ENCODE measurements at places on chromosomes 1 and 21.

- DNase-seq, result no peak
Observed at GRCh38 chr1:18794561-18794960, 64.9 kb downstream of the TAS1R2 start.

- DNase-seq, result no peak
Observed at GRCh38 chr1:41679531-41679930, 195.0 kb upstream of the EDN2 start.

GRCh38 chr1:41558761-41559171 is 74.3 kb upstream of the EDN2 start:
- no peak for DNase-seq

- DNase-seq, result no peak
Observed at GRCh38 chr1:98468111-98468717, 193.3 kb upstream of the SNX7 start.

DNA sequence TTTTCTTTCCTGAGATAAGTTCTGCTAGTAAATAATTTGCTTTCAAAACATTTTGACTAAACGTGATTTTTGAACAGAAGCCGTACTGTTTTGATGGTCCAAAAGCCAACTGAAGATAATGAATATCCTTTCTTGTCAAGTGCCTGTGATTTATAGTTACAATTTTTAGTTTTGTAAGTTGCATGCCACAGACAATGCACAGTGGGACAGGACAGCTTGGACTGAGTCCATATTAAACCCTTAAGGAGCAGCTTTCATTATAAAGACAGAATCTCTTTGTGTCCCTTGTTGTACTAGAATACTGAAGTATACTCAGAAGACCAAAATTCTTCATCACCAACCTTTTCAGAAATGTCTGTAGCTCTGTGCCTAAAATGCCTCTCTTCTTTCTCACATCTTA is 92.2 kb downstream of the LTN1 start:
- no peak for DNase-seq

DNA sequence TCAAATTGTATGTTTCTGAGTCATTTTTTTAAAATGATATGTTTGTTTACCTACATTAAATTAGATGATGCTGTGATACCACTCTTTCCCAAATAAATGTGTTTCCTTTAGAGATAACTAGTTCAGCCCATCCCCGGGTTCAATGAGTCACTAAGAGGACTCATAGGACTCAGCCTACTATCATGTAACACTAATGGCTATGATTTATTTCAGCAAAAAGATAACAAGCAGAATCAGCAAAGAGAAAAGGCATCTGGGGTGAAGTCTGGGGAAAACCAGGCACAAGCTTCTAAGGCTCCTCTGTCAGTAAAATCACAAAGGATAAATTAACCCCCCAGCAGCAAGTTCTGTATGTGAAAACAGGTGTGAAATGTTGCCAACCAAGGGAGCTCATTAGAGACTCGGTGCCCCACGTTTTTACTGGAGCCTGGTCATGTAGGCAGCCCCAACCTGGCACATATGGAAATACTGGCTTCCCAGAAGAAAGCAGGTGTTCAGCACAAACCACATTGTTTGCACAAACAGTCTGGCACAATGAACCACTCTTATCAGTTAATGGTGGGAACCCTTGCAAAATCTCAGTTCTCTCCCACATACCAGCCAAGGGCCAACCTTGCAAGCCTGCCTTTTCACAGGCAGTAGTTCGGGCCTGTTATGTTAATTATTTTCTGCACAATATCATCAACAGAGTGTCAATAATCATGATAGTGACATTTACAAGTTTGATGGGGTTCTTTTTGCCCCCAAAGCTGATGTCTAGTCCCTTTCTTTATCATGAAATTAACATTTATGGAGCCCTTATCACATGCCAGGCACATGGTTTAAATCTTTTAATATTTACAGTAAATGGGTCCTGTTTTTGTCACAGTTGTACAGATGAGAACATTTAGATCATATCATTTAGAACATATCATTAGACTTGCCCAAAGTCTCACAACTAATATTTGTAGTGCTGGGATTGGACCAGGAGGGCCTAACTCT is 23.1 kb upstream of the CNN3 start:
- DNase-seq, result no peak

DNA sequence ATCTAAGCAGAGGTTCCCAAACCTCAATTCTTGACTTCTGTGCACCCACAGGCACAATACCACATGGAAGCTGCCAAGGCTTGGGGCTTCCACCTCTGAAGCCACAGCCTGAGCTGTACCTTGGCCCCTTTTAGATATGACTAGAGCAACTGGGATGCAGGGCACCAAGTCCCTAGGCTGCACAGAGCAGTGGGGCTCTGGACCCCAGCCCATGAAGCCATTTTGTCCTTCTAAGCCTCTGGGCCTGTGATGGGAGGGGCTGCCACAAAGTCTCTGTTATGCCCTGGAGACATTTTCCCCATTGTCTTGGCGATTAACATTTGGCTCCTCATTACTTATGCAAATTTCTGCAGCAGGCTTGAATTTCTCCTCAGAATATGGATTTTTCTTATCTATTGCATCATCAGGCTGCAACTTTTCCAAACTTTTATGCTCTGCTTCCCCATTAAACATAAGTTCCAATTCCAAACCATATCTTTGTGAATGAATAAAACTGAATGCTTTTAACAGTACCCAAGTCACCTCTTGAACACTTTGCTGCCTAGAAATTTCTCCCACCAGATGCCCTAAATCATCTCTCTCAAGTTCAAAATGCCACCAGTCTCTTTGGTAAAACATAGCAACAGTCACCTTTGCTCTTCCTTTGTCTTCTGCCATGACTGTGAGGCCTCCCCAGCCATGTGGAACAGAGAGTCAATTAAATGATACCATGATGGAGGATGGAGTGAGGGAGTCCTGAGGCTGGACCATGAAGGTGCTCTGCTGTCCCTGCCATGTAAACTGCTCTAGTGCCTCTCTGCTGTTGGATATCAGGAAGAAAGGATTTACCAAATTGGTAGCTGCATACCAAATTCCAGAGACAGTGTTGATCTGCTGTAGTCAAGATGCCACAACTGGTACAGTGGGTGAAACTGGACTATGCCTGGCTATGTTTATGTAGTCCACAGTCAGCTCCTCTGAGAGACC is 37.6 kb downstream of the RUNX3 start:
- no peak for DNase-seq

DNA sequence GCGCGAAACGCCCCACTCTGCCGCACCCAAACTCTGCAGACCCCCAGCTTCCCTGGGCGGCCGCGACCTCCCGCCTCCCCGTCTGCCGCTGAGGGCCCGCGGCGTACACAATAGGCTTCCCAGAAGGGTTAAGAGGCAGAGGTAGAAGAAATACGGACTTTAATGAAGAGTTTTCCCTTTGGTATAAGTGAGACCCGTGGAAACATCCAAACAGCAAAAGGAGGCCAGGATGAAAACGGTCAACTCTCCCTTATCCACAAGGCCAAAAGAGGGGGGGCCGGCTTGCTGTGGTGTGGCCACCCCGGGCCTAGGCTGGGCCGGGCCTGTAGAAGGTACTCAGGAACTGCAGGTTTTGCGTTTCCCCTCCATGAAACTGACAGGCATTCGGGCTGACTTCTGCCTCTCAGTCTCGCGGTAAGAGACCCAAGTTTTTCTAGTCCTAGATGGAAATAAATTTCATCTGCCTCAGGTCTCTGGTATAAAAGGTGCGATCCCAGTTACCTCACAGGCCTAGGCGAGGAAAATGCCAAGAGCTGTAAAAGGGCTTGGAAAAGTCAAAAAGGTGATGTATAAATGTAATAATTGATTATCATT is 671 bp upstream of the PYGO2 start:
- no peak for DNase-seq

- DNase-seq, result no peak
Observed at GRCh38 chr1:231335663-231336602, 1.7 kb downstream of the EXOC8 start.

GRCh38 chr1:15417059-15417934 is 7.6 kb downstream of the EFHD2 start:
- peak; percentile 74 for DNase-seq

- DNase-seq, result peak; percentile 11
Observed at GRCh38 chr1:221961532-221962292, 219.8 kb upstream of the DUSP10 start.

DNA sequence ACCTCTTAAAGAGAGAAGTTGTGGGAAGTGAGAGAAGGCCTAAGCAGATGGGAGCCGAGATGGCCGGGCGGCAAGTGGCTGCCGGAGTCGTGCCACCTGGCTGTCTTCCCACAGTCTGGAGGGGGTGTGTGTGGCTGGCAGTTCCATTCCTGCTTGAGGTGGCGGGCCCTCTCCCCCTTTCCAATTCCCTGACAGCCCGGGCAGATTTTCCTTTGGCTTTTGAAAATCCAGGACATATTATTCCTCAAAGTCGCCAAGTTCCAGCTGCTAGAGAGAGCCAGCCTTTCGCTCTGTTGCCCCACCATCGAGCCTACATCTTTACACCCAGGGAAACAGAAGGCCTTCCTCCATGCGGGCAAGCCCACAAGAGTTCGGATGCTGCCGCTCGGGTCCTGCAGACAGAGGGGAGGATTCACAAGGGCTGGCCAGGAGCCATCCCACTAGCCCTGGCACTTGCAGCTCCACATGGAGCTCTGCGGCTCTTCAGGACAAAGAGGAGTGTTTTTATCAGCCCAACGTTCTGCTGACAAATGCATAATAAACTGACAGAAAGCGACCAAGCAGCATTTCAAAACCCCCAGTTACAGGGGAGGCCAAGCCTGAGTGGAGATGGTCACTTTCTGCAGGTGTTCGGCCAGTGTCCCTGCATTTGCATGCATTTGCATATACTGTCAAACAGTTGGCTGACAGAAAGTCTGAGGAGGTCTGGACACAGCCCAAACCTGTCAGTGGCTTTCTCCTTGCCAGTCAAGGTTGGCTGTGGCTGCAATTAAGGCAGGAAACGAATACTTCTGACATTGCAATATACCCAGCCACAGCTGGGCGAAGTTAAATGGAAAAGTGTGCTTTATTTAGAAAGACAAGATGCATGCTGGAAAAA is 45.9 kb downstream of the OLIG1 start:
- no peak for DNase-seq

DNA sequence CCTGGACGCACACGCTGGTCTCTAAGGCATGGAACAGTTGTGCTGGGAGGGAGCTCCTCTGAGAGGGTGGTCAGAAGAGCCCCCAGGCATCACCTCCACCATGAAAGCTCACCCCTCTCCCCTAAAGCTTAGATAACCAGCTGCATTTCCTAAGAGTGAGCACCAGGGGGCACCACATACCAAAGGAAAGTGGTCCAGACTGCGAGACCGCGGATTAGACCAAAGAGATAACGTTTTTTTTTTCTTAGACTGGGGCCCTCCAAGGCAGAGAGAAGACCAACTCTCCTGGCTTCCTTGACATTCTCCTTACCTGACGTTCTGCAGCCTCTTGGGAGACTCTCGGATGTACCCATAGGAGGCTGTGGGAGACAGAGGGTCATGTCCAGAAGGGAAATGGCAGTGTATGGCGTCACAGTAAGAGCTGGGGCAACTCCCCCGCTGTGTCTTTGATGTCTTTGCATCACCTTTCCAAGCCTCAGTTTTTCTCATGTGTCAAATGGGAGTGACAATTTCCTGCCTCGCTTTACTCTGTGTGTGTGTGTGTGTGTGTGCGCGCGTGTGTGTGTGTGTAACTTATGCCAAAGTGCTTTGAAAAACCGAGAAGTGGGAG is 12.3 kb upstream of the IFNLR1 start:
- DNase-seq, result peak; percentile 71

DNA sequence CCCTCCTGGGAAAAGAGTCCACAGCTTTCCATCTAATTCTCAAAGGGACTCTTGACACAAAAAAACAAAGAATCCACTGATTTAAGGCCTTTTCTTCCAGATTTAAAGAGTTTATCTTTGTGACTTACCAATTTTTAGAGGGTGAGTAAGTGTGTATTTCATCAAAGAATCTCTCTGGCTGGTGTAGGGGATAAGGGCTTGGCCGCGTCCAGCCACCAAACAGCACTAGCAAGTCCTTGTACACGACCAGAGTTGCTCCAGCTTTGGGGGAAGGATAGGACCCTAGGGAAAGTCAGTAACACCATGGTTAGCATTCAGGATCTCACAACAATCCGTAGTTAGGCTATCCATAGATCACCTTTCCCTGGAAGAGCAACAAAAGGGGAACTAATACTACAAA is 19.5 kb upstream of the CPLANE2 start:
- DNase-seq, result no peak

DNA sequence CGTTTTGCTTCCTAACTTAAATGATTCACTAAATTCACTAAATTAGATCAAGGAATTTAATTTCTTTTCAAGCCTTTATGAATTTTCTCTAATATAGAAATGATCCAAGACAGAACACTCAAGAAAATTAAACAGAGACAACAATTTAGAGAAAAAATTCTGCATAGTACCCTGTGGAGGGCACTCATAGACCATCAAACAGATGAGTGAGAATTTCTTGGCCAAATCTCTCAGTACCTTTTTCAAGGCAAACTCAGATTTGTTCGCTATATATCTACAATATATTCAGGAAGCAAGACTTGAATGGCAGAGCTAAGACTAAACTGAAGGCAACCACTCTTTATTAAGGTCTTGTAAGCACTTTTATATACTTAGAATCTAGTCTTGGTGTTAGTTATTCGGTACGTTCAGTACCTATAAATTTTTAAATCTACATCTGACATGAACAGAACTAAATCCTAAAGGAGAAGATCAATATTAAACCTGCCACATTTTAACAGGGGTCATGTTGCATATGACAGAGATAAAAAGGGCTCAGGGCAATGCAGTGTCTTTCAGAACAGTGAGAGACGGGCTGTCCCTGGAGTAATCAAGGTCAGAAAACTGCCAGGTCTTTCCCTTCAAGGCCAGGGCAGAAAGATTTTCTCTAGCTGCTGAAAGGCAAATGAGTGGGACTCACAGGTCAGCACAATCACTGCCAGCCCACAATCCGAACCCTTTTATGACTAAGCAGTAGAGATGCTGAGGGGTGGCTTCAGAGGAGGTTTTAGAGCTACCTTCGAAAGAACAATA is 118.8 kb upstream of the TMPRSS15 start:
- no peak for DNase-seq

- DNase-seq, result peak; percentile 28
Observed at GRCh38 chr1:113978863-113979702, at the start of gene OLFML3. Gene OLFML3 (plus strand): TSS chr1:113979474. CDS start chr1:113979517, 43 bp downstream.

DNA sequence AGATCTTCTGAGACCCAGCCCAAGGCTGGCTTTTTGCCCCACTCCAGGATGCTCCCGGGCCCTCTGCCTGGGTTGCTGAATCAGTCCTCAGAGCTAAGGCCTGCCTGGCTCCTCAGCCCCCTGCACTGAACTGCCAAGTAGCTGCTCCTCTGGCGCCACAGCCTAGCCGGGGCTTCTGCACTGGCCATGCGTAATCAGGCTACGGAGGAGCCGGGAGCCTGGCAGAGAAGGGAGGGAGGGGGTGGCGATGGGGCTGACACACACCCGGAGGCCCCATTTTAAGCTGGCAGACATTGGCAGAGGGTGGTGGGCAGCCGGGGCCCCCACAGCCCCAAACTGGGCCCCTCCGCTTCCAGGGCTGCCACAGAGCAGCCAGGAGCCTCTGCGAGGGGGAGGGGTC is 38.7 kb downstream of the ALPL start:
- no peak for DNase-seq

- DNase-seq, result no peak
Observed at GRCh38 chr1:15020943-15021745, 132.4 kb upstream of the TMEM51 start.

GRCh38 chr21:45638707-45639106 is 4.8 kb upstream of the PCBP3 start:
- no peak for DNase-seq

All from CD4-positive, alpha-beta T cell treated with Interleukin-6 at 100 ng/mL for 8 hours (primary cell).